ENCODE measurements at places on chromosomes 5 and 9. TPM values are rescaled to one million over a fixed set of nuclear protein-coding genes. Genes with fewer than 3 reads are reported as not detected.

The PCDHA9 gene
- 0.30 TPM for total RNA-seq

DNA sequence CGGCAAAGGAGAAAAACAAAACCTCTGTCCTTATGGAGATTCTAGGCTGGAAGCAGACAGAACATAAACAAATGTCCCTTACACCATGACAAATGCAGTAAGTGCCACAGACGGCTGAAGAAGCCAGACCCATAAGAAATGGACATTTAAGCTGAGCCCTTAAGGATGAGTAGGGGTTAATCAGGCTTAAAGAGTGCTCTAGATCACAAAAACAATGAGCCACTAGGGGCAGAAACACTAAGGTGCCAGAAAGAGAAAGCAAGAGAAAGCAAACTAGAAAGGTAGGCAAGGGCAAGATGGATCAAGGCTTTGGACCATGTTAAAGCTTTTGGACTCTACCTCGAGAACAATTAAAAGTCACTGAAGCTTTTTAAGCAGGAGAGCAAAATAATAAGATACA, 326.9 kb upstream of the WWC1 start:
- DNase-seq: no peak

- DNase-seq: no peak
Measured at GRCh38 chr5:93303291-93303691, 277.7 kb downstream of the NR2F1-AS1 start.

DNA sequence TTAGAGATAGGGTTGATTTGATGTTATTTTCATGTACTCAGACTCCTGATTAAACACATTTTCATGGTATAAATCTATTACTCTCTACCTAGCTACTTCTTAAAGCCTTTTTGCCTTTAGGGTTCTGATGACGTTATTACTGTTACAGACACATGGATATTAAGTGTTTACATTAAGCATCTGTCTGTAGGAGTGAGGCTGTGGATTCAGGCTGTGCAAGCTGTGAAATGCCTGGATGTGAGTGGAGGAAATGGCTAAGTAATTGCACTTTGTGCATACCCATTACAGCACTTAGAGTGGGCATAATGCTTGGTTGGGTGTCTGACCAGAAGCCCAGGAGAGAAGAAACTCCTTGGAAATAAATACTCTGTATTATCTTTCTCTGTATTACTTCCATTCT, 186.8 kb downstream of the SNX18 start:
- DNase-seq: no peak

Data from skin of body (tissue), 3 donors.